NCI-H446 (cell line): ENCODE measurements at places on chromosomes 3 and 15.

- DNase-seq: peak; percentile 97
Measured at GRCh38 chr3:120908030-120908794, at the start of gene STXBP5L. Gene STXBP5L, plus strand, starts transcription at chr3:120908205. Its CDS starts 1,374 bp downstream, at chr3:120909579.

DNA sequence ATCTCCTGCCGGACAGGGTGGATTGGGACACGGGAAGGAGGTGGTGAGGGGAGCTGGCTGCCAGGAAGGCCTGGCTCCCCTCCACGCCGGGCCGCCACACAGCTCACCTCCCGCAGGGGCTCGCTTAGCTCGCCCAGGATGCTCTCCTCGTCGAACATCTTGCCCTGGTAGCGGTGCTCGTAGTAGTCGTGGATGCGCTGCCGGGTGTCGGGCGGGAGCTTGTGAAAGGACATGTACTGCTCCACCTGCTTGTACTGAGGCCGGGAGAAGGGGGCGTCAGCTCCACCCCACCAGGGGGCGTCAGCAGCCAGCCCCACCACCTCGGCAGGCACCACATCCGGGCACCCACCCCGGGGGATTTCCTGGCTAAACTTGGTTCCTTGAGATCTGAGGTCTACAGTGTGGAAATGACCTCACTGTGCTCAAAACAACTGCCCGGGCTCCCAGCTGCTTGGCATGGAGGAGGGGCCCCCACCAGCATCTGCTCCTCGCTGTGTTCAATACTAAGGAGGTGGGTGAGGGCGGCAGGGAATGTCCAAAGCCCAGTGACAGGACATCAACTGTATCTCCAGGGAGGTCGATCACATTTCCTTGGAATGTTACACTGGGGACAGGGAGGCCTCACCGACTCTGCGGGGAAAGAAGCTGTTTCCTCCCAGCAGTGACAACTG, 43.4 kb downstream of the HCN4 start:
- no peak for DNase-seq

- no peak for DNase-seq
Measured at GRCh38 chr3:132228923-132229322, 88.3 kb upstream of the ACP3 start.

GRCh38 chr3:50536471-50537180, 30.9 kb downstream of the C3orf18 start:
- no peak for DNase-seq

DNA sequence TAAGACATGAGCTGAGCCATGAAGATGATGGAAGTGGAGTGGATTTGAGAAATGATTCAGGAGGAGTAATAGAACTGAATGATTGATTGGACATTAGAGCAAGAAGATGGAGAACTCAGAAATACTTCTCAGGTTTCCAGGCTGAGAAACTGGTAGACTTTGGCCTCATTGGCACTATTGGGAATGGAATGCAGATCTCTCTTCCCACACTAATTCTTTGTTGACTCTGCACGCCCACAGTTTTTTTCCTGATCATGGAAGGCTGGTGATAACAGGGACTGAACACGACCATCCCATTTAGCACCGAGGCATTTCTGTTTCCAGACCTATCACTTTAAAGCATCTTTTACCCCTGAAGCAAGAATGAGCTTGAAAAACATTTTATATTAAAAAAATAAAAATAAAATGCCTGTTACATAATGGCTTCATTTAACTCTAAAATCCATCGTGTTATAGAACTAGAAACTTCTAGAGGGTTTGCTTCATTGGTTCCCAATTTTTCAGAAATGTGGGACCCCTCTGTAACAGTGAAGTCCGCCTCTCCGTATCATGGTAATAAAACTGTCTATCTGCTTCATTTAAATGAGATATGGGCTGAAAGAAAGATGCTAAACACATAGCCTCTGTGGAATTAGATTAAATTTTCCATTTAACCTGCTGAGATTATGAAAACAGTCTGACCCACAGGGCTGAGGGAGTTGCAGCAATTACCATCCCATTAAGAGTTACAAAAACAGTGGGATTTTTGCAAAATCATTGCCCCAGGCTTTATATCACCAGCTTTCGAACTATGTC, 562.0 kb upstream of the CFAP20DC start:
- no peak for DNase-seq

- DNase-seq: no peak
Measured at GRCh38 chr15:83039206-83039605, 27.8 kb upstream of the C15orf40 start.

GRCh38 chr15:34055868-34056595, 17.0 kb upstream of the AVEN start:
- DNase-seq: no peak

DNA sequence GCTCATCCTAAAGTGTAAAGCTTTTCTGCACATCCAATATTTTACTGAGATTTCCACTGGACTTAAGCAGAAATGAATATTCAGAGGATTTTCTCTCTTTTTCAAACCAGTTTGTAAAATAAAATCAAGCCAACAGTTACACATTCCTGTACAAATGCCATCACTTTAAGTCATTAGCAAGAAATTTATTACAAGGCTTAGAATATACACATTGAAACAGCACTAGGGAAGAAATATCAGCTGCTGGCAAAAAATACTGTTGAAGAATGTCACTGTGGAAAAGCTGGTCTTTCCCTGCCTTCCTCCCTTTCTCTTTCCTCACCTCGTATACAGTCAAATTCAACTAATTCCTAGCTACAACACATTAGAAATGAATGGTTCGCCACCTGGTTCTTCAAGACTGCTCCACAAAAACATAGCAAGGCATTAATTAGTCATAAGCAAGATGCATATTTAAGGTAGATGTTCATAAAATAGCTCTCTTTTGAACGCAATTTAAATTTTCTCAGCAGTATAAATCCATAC, 21.3 kb downstream of the PLOD2 start:
- DNase-seq: no peak

- DNase-seq: no peak
Measured at GRCh38 chr3:130900959-130901358, 7.1 kb downstream of the ATP2C1 start.

GRCh38 chr3:130870423-130870822, 23.5 kb upstream of the ATP2C1 start:
- no peak for DNase-seq
